ENCODE measurements at places on chromosomes 16 and 17.

DNA sequence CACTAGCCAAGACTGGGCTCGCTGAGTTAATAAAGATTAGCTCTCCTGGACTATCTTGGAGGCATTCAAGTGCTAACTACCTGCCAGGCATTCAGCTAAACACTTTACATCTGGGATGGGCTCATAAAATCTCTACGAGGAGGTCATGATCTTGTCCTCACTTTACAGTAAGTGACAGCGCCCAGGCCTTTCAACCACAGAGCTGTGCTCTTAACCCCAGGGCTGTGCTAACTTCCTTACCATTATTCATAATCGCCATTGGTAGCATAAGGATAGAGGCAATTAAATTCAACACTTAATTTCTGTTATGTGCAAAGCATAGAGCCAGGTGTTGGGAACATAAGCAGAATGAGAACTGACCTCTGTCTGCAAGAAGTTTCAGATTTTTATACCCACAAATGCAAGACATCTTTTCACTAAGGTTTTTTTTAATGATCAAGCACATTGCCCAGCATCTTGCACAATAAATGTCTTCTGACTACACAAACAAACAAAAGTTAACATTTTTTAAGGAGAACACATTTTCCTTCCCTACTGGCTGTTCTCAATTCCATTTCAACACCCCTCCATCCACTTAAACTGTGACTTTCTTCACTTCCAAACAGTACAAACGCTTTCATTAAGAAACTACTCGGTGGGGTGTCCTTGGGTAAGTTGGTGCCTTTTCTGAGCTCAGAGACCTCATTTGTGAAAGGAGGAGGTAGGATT lies 172.3 kb downstream of the C16orf78 start:
- no peak for DNase-seq

DNA sequence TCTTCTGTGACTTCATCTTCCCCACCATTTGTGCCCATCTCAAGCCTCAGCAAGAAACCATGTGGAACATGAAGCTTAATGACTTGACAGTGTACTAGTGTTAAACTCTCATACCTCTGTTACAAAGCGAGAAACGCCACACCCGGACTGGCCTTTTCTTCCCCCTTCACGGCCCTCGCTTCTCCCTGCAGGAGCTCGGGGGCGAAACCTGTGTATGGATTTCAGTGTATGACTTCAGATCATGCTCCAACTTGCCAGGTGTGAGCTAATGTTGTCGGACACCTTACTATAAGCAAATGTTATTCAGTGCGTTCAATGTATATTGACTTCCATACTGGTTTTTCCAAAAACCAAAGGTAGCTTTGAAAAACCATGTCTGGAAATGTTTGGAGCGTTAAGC lies 20.1 kb upstream of the SLC5A11 start:
- DNase-seq = no peak

DNA sequence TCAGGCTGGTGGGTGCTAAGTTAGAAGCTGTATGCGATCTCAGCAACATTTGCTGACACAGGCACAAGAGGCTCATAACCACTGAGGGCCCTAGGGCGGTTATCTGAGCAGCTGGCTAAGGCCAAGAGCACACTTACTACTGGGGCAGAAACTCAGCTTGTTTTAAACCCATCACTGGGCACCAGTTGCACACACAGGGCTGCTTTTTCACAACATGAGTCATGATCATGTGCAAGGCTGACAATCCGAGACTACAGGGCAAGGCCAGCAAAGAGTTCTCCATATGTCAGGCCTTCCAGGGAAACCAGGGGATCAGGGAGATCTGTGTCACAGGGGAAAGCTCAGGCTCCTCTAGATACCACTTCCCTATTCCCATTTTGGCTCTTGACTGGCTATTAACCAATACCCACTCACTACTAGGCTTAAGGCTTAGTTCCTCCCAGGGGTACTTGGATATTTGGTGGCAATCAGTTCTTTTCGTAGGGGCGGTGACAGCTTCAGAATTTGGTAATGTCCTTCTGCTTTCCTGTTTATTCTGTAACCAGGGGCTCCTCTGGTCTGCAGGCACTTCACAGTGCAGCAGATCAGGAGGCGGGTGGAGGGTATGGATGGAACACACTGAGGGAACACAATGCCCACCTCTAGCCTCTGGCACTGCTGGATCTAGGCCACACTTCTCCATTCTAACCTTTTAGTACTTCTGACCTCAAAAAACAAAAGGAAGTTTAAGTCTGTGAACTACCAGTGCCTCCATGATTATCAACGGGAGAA lies 44.9 kb upstream of the ERN1 start:
- no peak for DNase-seq

DNA sequence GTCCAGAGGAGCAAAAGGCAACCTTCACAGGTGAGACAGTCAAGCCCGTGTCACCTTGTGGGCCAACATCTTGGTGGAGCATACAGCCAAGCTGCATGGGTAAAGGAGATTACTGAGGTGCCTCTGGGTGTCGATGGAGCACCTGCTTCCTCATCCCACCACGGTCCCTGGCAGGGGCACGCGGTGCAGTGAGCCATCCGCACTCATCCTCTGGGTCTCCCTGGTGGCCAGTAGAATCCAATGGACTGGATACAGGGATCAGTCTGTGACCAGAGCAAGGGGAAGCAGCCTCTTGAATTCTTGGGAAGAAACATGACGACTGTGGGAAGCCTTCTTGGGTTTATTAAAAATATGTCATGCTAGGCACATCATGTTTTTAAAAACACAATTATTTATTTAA lies 4.8 kb upstream of the WSCD1 start:
- DNase-seq = no peak

DNA sequence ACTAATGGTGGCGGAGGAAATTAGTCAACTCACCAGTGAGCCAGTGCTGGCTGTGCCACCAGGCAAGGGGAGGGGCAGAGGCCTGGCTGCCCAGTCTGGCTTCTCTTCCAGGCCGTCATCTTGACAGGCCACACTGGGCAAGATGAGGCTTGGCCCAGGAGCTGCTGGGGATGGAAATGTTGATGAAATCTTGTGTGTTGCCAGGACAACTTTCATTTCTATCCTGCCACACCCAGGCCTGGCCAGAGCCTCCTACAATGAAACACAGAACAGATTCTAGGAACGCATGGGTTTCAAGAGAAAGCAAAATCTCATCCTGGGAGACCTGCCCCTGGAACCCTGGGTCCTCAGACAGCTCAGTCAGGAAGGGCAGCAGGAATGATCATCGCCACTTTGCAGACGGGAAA lies 9.3 kb downstream of the HEXIM2 start:
- no peak for DNase-seq

GRCh38 chr16:12398029-12398682 lies 405.5 kb downstream of the CPPED1 start:
- no peak for DNase-seq

GRCh38 chr17:79945591-79946255 lies 89.9 kb downstream of the TBC1D16 start:
- DNase-seq = no peak

- DNase-seq = peak; percentile 28
These were observed 25.0 kb downstream of the HOXB1 start for GRCh38 chr17:48505788-48506187.
